ENCODE measurements at places on chromosomes 11 and 22.

DNA sequence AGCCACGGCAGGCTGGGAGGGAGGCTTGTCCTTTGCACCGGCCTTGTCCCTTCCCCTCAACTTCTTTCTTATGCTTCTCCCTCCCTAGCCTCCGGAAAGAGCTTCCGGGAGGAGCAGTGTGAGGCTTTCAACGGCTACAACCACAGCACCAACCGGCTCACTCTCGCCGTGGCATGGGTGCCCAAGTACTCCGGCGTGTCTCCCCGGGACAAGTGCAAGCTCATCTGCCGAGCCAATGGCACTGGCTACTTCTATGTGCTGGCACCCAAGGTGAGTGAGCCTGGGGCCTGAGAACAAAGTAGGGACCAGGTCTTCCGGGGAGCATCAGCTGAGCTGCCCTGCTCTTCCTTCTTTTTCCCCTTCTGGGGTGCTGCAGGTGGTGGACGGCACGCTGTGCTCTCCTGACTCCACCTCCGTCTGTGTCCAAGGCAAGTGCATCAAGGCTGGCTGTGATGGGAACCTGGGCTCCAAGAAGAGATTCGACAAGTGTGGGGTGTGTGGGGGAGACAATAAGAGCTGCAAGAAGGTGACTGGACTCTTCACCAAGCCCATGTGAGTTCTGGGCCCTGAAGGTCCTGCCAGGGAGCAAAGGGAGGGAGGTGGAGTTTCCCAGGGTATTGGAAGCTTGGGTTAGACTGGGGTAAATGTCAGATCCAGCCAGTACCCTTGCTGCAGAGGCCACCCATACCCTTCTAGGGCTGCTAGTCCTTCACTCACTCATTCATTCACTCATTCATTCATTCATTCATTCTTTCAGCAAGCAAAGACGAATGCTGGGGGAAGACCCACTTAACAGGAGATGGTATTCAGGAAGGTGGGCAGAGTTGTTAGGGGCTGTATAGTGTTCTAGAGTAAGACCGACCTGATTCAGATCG is 22.6 kb downstream of the ADAMTS15 start:
- DNase-seq = no peak

GRCh38 chr11:122038543-122038942 is 77.5 kb downstream of the BLID start:
- no peak for DNase-seq

- DNase-seq = no peak
Observed at GRCh38 chr11:78643676-78644056, 69.0 kb upstream of the NARS2 start.

- no peak for DNase-seq
Observed at GRCh38 chr11:126660321-126660720, 304.8 kb downstream of the ST3GAL4 start.

DNA sequence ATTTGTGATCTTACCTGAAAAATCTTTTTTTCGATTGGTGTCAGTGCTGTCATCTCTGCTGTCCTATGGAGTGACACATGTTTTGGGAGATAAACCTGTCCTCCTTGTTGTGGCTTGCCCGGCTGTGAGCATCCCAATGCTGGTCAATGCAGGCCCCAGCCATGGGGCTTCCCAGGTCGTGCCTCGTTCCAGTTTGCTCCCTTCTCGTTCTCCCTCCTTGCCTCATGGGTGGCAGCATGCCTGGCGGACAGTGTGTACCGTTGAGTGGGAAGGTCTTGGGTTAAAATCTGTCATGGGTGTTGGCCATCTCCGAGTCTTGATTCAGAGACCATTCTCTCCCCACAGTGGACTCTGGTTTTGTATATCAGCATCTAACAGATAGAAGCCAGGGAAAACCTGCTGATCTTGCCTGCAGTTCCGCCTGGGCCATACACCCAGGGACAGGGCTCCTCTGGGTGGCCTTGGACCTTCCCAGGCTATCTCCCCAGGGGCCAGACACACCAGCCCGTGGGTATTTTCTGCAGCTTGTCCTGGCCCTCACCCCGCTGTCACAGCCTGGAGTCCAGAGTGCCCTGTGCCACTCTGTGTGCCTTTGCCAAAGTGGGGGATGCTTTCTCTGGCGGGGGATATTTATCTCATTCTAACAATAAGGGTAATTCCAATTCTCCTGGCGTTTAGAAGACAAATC is 208.1 kb downstream of the TBC1D22A start:
- no peak for DNase-seq

- DNase-seq = no peak
Observed at GRCh38 chr11:1744137-1744886, 6.1 kb downstream of the IFITM10 start.

- DNase-seq = no peak
Observed at GRCh38 chr11:1752907-1753228, 2.5 kb upstream of the IFITM10 start.

DNA sequence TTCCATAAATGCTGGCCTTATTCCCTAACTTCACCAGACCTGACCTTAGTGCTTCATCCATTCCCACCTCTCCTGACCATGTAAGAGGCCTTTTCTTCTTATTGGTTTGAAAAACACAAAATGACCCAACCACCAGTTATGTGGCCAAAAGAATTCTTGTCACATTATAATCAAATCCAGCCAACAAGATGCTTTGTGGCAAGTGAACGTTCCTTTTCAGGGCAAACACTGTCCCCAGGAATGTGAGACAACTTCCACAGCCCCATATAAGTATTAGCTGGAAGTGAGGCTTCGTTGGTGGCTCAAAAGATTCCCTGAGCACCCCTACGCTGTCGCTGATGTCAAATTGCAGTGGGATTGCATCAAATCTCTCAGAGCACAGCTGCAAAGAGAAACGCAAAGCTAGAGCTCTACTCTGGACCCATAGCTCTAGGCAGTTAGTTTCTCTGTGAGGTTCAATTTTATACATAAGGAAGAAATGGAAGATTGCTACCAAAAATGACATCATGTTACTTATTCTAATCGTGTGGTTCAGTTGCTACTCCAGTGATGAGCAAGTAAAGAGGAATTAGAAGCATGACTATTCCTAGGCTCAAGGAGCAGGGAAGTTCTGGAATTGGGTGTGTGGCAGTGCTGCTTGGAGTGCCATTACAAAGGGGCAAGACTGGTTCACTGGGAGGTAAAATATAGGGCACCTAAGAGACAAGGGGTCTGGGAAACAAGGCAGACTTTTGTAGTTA is 26.1 kb downstream of the GLYATL1 start:
- no peak for DNase-seq

- DNase-seq = no peak
Observed at GRCh38 chr22:36901411-36902142, 11.9 kb upstream of the CSF2RB start.

GRCh38 chr11:69658626-69659450 is 16.3 kb downstream of the LTO1 start:
- DNase-seq = no peak

Measured in activated T-cell treated with anti-CD3 and anti-CD28 coated beads, Interleukin-2, amount 50 U/mL, for 4 hours (primary cell).